ENCODE measurements at places on chromosomes 7 and 10. TPM values are rescaled to one million over a fixed set of nuclear protein-coding genes. Genes with fewer than 3 reads are reported as not detected.

The C1QL3 gene
- not detected for total RNA-seq

The TMEM72 gene
- not detected for total RNA-seq

The TLX1 gene
- total RNA-seq = not detected

The CPA5 gene
- total RNA-seq = not detected

The PROSER2 gene
- 45.7 TPM for total RNA-seq

The HABP2 gene
- not detected for total RNA-seq

The OR2A5 gene
- total RNA-seq = not detected

The CC2D2B gene
- not detected for total RNA-seq

The MRC1 gene
- 0.09 TPM for total RNA-seq

The IGF2BP3 gene
- 34.3 TPM for total RNA-seq

The CUZD1 gene
- not detected for total RNA-seq

The TIMM23 gene
- 58.7 TPM for total RNA-seq

The CFAP70 gene
- total RNA-seq = 0.23 TPM

The PAPOLB gene
- 0.12 TPM for total RNA-seq

The ETV1 gene
- total RNA-seq = 1.5 TPM

The CDC14C gene
- total RNA-seq = not detected

The ACBD7 gene
- 0.47 TPM for total RNA-seq

The ATOH7 gene
- not detected for total RNA-seq

The ADCY1 gene
- total RNA-seq = 1.9 TPM

The SVOPL gene
- not detected for total RNA-seq

The ENTPD1 gene
- total RNA-seq = not detected

The EEPD1 gene
- 2.1 TPM for total RNA-seq

The COL17A1 gene
- 0.23 TPM for total RNA-seq

The TSPAN33 gene
- 2.2 TPM for total RNA-seq

The ZNF425 gene
- total RNA-seq = 2.3 TPM

The TUBAL3 gene
- total RNA-seq = not detected

The GRID2IP gene
- 0.09 TPM for total RNA-seq

The LIPK gene
- total RNA-seq = not detected

The SVIL gene
- total RNA-seq = 34.1 TPM

The NPFFR1 gene
- total RNA-seq = not detected

The CALML3 gene
- not detected for total RNA-seq

The EIF5AL1 gene
- 0.34 TPM for total RNA-seq

The SH2D4B gene
- total RNA-seq = not detected

The RNF133 gene
- not detected for total RNA-seq

The AOAH gene
- not detected for total RNA-seq

The LIPF gene
- total RNA-seq = not detected

The CNTNAP2 gene
- 1.3 TPM for total RNA-seq

The STOX1 gene
- 0.82 TPM for total RNA-seq

The DDX50 gene
- 38.5 TPM for total RNA-seq

The NPC1L1 gene
- not detected for total RNA-seq

All from pericardium fibroblast (primary cell).